NCI-H1694 treated with DMSO at 0.1 percent for 48 hours (cell line): ENCODE measurements at places on chromosomes 16 and 17.

DNA sequence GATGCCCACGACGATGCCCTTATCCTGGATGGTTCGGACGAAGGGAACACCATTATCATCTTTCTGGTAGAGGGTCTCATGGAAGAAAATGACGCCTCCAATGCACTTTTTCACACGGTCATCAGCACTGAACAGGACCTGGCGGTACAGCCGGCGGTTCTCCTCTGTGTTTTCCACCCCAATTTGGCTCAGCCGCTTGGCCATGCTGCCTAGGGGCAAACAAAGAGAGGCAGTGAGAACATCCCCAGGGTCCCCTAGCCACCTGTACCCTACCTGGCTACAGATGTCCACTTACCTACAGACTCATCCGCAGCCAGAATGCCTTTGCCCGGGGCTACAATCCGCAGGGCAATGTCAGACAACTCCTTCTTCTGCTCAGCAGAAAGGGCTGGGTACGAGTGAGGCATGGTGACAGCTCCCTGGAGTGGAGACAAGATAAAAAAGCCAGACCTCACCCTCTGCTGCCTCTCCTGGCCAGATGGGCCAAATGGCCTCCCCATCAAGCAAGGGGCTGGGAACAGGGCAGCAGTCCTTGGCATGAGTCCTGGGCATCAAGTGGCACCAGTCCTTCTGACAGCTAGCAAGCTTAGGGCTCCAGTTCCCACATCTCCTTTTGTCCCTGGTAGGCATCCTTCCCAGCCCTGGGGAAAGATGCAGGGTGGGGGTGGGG is 1.4 kb downstream of the ALDOC start:
- DNase-seq, result no peak

DNA sequence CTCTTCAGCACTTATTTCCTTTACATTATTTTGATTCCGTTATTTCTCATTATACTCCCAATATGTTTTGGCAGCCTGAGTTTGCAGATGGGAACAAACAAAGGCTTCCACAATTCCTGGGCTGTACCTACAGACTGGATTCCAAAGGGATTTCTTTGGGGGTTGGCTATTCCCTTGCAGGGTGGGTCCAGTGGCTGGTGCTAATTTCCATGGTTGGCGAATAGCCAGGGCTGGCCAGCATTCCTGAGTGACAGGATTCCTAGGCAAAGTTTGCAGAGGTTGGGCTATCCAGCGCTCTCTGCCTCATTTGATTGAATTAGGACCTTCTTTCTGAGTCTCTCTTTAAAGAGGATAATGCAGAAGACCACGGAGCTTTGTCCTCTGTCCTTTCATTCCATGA is 207.4 kb downstream of the MAF start:
- no peak for DNase-seq

DNA sequence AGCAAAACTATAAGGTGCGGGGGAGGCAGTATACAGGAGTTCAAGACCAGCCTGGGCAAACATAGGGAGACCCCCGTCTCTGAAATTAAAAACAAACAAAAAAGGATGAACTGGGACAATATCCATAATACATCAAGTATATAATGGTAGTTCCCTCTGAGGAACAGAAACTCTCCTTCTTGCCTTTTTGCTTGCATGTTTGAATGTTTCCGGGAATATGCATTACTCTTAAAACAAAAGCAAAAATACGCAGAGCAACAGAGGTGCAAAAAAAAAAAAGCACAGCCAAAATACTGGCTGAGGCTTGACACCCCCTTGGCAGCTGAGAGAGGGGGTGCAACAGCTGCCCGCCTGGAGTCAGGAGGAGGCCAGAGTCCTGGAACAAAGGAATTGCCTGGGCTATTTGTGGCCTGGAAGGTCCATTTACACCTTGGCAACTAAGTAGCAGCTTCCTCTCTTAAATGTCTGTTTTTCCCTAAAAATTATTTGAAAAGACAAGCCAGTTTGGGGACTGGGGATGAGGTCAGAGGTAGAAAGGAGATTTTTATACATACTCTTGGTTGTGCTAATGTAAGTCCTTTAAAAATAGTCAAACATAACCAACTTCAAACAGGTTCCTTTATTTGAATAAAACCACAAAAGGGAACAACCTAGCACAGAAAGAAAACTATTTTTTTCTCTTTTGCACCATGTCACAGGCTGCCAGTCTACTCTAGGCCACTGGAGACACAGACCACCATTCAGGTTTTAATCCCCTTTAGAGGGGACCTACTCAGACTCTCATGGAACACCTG is 19.5 kb downstream of the USP7 start:
- DNase-seq, result no peak

GRCh38 chr16:87581857-87582215 is 20.5 kb upstream of the JPH3 start:
- no peak for DNase-seq

DNA sequence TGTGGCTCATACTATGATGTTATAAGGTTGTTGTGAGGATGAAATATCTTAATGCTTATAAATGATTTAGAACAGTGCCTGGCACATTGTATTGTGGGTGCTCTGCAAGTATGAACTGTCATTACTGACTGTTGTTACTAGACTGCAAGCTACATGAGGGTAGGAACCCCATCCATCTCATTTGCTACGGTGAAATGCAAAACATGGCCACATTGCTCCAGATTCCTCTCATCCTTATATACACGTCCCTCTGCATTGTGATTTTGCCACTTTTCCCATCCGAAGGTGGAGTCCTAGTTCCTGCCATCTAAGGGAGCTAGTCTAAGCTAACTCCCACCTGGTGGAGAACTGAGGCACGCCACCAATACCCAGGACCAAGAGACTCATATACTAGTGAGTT is 29.8 kb downstream of the HSBP1 start:
- DNase-seq, result no peak
